ENCODE measurements at places on chromosomes 4 and X.
A peak's percentile ranks its signal among the peaks of the same experiment; 100 is the strongest.

DNA sequence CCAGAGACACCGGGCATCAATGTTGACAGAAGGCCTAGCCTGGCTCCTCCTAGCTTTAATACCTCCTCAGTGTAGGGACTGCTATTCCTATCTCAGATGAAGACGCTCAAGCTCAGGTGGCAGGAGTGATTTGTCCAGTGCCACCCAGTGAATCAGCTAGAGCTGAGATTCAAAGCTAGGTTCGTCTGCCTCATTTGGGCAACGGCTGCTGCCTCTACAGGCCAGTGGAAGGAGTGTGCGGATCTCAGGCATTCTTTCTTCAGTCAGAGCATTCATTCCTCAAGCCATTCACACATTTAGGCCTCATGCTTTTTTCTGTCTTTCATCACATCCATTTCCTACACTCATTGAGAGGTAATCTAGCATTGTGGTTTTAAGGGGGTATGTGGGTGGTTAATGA lies 7.3 kb downstream of the TSR2 start:
- DNase-seq, result no peak

- DNase-seq, result no peak
Observed at GRCh38 chrX:44235534-44235933, 107.9 kb downstream of the EFHC2 start.

GRCh38 chr4:148044089-148044911 lies 312.4 kb downstream of the ARHGAP10 start:
- no peak for DNase-seq

DNA sequence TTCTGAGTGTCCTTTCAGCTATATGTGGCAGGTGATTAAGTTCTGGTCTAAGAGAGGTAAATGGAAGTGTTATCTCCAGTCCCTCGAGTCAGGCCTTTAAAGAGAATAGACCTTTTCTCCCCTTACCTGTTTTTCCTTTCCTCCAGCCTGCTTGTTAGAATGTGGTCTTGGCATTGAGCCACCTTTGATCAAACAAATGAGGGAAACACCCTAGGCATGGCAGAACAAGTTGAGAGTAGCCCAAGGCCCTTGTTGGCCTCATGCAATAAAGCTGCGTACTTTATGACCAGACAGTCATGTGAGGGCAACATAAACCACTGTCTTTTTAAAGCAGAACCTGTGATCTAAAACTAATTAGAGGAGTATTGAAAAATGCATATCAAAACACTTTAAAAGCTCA lies 13.2 kb upstream of the IL13RA2 start:
- DNase-seq, result no peak

- DNase-seq, result no peak
Observed at GRCh38 chr4:112113864-112114263, 31.4 kb upstream of the FAM241A start.

DNA sequence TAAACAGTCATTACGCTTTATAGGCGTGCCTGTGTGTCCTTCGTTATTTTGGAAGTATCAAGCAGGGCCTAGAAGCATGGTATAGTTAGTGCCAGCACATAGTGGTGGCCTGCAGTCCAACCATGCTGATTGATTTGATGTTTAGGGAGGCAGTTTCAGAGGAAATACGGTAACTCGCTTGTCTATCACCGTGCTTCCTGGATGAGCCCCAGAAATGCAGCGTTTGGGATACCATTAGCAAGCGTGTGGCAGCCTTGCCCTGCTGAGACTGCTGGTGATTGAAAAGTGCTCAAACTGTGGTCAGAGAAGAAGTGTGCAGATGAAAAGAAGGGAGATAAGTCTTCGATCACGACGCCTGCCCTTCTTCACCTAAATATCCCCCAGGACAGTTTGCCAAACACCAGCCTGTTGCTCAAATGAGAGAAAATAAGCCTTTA lies 158.4 kb downstream of the CHIC2 start:
- peak; percentile 35 for DNase-seq

- DNase-seq, result no peak
Observed at GRCh38 chrX:42021058-42021457, 97.7 kb upstream of the CASK start.

DNA sequence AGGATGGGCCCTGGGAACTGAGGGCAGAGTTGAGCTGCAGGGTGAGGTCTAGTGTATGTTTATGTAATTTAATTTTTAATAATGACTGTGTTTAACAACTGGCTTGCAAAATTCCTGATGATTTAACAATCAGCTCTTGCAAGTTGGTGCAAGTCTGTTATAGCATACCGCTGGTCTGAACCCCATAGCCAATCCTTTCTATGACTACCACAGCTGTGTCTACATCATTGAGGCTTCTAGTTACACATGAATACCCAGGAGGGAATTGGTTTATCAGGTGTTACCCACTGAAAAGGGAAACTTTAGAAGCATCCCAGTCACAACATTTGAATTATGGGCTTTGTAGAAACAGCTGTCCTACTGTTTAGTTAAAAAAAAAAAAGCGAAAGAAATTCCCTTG lies 38.3 kb downstream of the SUPT20HL1 start:
- no peak for DNase-seq

DNA sequence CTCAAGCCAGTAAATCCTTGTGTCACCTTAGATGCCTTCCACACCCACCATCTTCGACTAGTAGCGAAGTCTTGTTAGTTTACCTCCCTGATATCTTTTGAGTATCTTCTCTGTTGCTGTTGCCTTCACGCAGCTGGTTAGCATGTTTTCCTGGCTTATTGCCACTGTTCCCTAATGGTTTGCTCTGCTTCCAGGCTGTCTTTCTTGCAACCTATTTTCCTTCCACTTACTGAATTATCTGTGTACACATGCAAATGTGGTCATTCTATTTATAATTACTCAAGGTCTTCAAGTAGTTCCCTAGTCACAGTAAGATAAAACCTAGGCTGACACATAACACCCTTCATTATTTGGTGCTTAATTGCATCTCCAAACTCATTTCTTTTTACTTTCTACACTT lies 89.5 kb downstream of the UGT8 start:
- no peak for DNase-seq

DNA sequence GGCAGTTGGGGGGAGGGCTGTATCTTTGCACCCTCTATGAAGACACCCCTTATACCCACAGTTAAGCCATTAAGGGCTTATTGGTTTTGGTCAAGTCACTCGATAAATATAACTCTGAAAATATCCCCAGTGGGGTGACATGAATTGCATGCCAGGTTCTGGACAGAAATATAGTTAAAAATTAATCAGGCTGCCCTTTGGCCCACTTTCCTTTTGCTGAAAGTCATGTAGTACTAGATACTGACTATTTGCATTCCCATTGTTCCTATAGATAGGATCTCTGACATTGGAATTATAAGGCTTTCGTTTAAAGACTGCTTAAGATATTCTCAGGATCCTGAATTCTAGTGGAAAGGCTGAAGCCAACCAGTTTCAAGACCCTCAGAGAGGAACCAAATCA lies 43.5 kb upstream of the LAMP2 start:
- no peak for DNase-seq

DNA sequence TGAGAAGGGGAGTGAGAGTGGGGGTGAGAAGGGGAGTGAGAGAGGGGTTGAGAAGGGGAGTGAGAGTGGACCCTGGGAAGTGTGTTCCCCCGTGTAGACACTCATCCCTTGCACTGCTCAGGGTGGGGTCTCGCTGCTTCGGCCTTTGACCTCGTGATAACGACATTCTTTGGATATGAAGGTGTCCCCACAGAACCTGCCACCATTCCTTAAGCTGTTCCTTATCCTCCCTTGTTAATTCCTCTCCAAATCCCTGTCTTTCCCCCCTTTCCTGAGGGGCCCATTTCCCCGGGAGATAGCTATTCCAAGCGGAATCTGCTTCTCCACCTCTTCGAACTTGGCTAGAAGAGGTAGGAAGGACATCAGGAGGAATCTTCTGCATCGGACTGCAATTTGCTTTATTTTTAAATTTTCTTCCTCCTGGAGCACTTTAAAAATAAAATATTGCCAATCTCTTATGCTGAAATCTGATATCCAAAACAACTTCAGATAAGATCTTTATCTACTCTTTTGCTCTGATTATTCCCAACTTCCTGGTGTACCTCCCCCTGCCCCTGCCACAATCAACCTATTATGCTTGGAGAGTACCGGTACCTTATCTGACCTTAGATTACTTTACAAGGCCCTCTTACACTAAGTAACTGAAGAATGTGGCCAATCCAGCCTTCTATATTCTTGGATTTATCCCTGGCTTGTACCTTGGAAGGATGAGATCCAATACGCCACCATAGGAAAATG lies 15.6 kb downstream of the TRIML1 start:
- DNase-seq, result no peak

DNA sequence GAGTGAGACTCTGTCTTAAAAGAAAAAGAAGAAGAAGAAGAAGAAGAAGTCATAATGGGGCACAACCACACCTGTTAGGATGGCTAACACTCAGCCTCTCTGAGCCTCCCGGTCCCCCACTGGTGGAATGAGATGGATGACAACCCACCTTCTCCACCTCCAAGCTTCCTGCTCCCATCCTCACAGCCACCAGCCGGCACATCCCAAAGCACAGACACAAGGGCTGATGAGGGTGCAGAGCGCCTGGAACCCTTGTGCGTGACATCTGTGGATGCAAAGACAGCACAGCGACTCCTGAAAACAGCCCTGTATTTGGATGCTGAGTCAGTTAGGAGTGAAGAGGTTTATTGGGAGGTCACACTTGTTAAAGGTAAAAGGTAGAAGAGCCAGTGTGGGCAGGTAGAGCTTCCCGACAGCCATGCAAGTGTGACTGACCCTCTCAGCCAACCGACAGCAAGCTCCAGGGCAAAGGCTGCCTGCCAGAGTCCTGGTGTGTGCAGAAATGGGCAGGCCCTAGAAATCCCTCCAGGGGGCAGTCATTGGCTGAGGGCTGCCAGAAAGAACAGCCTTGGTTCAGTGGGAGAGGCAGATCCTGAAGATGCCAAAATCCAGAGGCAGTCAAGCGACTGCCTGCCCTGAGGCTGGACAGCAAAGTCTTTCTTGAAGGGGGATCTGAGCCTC lies 26.6 kb upstream of the MAN2B2 start:
- DNase-seq, result peak; percentile 61

- DNase-seq, result peak; percentile 29
Observed at GRCh38 chr4:23135792-23136645, 443.3 kb downstream of the GBA3 start.

DNA sequence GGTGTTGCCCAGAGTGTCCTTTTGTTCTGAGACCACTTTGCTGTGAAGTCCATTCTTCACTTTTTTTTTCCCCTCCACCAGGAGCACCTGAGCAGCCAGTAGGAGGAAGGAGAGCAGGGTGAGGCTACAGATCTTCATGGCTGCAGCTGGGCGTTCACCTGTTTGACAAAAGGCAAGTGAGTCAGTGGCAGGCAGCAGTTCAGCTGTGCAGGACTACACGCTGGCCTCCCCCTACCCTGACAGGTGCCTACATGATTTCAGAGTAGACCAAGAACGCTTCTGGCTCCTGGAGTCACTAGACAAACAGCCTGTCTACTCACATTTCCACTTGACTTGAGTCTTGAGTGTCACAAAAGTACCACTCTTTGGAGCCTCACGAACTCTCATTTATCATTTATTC lies 2.0 kb downstream of the FGFBP1 start:
- DNase-seq, result no peak

GRCh38 chr4:184217634-184218033 lies at the start of gene ENPP6:
Gene ENPP6, minus strand, starts transcription at chr4:184217873. Its CDS starts 54 bp downstream, at chr4:184217819.
- DNase-seq, result no peak

DNA sequence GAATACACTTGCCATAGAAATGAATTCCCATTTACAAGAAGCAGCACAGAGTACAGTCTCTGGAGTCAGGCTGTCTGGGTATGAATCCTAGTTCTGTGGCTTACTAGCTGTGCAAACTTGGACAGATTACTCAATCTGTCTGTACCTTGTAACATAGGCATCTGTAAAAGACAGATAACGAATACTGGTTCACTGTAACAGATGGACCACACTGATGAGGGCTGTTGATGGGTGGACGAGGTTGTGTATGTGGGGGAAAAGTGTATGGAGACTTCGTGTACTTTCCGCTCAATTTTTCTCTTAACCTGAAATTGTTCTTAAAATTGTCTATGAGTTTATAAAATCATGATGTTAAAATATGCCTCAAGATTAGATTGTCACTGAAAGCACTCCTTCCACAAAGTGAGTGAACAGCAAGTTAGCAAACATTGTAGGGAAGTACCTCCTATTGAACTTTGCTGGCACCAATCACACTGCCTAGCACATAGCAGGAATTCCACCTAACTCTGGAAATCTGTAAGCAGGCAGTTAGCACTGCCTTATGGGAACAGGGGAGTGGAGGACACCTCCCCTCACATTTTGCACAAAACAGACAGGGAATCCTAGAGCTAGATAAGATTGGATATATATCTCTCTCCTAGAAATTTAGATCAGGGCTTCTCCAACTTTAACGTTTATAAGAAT lies 6.5 kb upstream of the EXOSC9 start:
- no peak for DNase-seq

DNA sequence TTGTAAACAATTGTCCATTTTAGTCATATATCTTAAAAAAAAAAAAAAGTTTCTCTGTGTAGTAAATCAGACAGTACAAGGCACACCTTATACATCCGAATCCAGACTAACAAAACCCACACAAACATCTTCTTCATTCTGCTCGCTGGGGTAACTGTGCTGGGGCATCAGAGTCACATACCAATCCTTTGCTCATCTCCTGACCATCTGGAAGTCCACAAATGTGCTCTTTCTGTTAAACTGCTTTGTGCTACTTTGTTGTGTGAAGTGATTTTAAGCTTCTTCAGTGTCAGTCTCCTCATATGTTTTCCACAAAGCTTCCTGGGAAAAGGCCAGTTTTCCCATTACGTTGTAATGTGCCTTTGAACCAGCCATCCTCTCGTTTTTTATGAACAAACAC lies 86.2 kb upstream of the CBR4 start:
- DNase-seq, result no peak

DNA sequence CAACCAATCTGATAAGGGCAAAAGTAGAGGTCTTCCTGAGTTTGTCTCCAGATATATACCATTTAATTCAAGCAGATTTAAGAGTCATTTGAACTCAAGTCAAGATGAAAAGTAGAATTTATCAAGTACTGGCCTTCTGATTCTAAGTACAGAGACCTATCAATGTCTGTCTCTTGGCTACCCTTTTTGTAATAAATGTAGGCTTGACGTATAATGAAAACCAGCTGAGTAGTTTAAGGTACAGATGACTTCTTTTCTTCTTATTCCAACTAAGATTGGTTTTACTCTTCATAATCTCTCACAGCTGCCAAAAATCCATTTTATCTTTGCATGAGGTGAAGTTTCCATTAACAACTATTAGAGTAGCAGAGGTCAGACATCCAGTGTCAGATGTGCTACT lies 867.6 kb downstream of the FAT4 start:
- DNase-seq, result no peak

DNA sequence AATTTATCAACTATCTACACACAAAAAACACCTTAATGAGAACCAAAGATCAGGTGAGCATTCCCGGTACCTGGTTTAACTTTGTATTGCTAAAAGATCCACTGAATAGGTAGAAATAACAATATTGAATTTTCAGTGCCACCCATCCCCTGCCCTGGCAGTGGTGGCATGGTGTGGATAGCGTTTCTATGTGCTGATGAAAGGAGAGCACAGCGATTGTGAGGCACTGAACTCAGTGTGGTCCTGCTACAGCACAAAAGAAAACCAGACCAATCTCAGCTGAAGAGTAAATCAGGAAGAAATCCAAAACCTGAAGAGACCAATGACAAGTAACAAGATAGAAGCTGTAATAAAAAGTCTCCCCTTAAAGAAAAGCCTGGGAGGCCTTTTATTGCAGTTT lies 984.6 kb upstream of the AGA start:
- DNase-seq, result no peak

GRCh38 chrX:132758759-132759158 lies 199.7 kb downstream of the HS6ST2 start:
- peak; percentile 35 for DNase-seq

Measured in nephron progenitor cell (in vitro differentiated cells).